ENCODE measurements at places on chromosomes 12 and 14. TPM values are rescaled to one million over a fixed set of nuclear protein-coding genes. Genes with fewer than 3 reads are reported as not detected.

DNA sequence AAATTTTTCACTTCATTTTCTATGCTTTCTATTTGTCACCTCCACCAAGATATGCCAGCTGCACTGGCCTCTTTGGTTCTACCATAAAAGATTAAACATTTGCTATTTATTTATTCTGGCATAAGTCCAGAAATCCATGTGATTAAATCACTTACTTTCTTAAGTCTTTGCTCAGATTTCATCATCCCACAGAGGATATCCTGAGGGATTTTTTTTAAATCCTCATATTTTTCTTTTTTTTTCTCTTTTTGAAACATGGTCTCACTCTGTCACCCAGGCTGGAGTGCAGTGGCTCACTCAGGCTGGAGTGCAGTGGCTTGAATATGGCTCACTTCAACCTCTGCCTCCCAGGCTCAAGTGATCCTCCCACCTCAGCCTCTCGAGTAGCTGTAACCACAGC, 645.4 kb upstream of the ATXN7L3B start:
- no peak for DNase-seq

DNA sequence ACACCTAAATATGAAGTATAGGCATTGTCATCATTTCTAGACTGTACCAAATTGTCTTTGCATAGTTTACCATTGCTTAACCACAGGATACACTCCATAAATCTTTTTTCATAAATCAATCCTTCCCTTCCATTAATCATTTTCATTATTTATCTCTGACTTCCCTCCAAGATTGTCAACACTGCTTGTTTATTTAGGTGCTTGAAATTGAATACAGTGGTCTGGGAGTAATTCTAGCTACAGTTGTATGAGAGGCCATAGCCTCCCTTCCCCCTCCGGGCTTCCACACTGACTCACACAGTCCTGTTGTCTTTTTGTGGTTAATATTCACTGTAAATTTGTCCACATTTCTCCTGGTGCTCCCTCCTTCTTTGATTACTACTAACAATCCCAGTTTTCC, 114.2 kb upstream of the ARID2 start:
- DNase-seq: no peak

GRCh38 chr12:3337944-3338343, 153.1 kb upstream of the PRMT8 start:
- no peak for DNase-seq

- DNase-seq: no peak
Observed at GRCh38 chr12:70002912-70003255, 177.9 kb downstream of the MYRFL start.

GRCh38 chr12:70920251-70920851, at the start of gene PTPRR:
Gene PTPRR, minus strand, starts transcription at chr12:70920738. Its CDS starts 348 bp downstream, at chr12:70920390.
- no peak for DNase-seq

GRCh38 chr12:126582231-126582630, 1517.0 kb downstream of the AACS start:
- DNase-seq: no peak

DNA sequence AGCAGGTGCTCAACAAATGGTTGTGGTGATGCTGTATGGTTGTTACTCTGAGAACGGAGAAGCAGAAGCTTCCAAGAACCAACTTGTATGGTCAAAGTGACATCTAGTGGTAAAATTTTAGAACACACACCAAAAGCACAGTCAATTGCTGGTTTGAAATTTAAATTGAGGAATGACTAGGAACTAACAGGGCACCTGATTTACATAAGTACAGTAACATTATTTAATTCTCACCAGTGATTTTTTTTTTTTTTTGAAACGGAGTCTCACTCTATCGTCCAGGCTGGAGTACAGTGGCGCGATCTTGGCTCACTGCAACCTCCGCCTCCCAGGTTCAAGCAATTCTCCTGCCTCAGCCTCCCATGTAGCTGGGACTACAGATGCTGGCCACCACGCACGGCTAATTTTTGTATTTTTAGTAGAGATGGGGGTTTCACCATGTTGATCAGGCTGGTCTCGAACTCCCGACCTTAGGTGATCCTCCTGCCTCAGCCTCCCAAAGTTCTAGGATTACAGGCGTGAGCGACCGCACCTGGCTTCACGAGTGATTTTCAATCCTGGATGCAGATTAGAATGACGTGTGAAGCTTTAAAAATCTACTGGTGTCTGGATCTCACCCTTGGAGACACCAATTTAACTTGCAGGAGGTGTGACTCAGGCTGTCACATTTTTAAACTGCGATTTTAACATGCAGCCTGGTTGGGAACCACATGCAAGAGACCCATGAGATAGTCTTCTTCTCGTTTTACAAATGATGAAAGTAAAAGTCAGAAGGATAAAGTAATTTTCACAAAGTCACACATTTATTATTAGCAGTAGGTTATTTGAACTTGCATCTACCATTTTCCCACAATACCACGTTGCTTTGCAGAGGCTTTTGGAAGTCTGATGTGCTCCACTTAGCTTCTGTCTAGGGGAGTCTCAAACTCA, 14.1 kb upstream of the NUMB start:
- no peak for DNase-seq

- DNase-seq: no peak
Observed at GRCh38 chr12:3600039-3600720, 109.2 kb downstream of the PRMT8 start.

DNA sequence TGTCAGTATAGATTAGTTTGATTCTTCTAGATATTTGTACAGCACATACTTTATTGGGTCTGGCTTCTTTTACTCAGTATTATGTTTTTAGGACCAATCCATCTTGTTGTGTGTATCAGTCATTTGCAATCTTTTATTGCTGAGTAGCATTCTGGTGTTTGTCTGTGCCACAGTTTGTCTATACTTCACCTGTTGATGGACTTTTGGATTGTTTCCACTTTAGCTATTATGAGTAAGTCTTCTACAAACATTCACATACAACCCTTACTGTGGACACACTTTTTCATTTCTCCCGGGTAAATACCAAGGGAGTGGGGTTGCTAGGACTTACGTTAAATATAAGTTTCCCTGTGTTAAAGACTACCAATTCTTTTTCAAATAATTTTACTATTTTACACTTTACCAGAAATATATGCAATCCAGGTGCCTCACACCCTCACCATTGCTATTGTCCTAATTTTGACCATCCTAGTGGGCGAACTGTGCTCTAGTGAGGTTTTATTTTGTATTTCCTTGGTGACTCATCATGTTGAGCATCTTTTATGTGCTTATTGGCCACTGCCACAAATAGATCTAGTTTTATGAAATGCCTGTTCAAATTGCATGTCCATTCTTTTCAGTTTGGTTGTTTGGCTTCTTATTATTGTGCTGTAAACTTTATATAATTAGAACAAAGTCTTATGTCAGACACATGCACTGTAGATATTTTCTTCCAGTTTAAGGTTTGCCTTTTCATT, 304.7 kb upstream of the TMTC1 start:
- DNase-seq: no peak

DNA sequence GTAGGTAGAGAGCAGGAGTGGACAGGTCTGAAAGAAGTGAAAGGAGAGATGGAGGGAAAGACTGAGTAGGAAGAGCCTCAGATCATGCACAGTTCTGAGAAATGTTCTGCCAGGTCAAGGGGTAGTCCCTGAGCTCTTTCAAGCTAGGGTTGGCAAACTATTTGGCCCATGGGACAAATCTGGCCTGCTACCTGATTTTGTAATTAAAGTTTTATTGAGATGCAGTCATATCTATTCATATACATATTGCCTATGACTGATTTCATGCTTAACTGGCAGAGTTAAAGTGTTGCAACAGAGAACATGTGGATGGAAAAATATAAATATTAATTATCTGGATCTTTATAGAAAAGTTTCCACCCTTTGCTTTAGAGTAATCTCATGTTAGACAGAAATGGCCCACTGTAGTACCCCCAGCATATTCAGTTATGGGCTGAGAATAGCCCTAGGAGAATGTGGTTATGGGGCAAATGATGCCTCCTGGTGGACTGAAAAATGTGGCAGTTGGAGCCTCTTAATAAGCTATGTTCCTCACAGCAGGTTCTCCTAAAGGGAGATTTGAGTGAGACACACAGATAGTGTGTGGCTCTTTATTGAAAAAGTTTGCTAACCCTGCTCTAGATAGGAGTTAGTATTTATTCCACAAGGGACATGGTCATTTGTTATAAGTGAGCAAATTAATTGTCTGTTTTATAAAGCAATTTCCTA, 476.9 kb downstream of the LRIG3 start:
- no peak for DNase-seq

Gene DYRK4
- 14.9 TPM for total RNA-seq

Gene EML5
- total RNA-seq: 0.13 TPM

Gene ANO4
- total RNA-seq: 0.77 TPM

Gene C12orf54
- not detected for total RNA-seq
